HCT116 (cell line): ENCODE measurements at places on chromosomes 6 and 20.

DNA sequence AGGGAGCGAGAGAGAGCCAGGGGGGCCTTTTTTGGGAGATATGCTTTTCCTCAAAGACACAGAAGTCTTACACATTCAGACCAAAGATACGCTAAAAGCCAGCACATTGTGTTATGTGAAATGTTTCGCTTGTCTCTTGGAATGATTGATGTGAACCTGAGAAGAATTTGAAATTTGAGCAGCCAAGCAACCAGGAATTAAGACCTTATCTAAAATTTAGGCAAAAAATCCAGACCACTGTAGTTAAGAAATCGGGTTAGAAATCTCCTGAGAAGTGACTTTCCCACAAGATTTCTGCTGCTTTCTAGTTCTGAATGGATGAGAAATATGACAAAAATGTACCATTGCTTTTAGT is 223.2 kb upstream of the GMDS start:
- DNase-seq, result no peak

DNA sequence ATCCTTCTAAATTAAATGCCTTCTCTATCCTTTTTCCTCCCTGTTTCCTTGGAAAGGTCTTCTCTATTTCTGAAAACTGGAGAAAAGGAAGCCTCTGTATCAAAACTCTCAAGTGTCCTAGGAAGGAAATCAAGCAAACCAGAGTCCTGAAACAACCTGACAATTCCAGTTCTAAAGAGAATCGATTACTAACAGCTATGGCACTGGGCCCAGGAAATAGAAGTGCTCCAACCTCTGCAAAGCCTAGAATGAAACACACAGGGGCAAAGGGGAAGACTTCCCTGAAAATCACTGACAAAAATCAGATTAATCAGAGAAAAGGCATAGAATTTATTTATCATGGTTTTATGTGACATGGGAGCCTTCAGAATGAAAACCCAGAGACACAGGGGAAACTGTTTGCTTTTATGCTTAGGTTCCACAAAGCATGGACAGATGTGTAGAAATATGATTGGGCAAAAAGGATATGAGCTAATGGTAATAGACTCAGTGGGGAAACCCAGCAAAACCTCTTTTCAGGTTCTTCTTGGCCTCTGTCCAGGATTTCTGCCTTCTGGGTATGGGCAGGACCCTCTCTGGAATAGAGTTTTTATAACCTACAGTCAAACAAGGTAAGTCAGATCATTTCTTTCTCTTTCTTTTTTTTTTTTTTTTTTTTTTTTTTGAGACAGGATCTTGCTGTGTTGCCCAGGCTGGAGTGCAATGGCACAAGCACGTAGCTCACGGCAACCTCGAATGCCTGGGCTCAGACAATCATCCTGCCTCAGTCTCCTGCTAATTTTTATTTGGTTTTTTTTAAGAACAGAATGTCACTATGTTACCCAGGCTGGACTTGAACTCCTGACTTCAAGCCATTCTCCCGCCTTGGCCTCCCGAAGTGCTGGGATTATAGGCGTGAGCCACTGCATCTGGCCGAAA is 91.7 kb downstream of the CD24 start:
- no peak for DNase-seq

GRCh38 chr6:130322673-130323268 is 43.0 kb upstream of the TMEM200A start:
- peak; percentile 48 for DNase-seq

GRCh38 chr6:74222768-74223333 is 526.8 kb downstream of the CD109 start:
- no peak for DNase-seq

DNA sequence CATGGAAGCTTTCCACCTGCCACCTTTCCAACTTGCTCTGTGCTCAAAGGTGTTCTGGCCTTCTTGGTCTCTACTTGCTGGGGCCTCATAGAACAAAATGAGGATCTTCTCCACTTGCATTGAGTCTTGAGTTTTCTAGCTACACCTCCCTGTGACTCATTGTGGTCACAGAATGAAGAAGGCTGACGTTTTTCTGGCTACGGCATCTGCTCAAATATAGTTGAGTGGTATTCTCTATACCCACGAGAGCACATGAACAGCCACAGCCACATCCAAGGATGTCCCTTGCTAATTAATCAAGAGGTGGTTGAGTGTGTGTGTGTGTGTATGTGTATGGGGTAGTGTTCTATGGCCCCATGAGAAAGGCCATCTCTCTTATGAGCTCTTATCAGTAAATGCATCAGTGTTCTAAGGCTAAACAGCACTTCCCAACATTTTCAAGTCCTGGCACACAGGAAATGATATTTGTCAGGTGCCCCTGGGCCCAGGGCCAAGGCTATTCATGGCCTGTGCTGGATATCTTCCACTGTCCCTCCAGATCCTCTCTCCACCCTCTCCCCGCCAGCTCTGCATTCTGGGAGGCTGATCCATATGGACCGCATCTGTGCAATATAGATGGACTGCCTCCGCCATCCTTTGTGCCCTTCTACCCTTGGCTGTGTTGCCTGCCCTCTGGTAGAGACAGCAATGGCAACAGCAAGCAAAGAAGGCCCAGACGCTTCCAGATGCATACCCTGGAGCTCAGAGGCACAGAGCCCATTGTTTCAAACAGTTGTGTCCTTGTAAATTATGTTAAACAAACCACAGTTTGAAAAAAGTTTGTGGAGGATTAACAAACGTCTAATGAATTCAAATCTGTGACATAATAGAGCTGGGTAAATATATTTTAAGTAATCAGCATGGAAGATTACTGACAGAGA is 150.2 kb downstream of the LRFN2 start:
- no peak for DNase-seq

GRCh38 chr6:68572525-68572924 is 62.6 kb upstream of the ADGRB3 start:
- no peak for DNase-seq

GRCh38 chr20:53919886-53920285 is 150.5 kb downstream of the BCAS1 start:
- DNase-seq, result no peak

- no peak for DNase-seq
Measured at GRCh38 chr20:31924561-31924960, 27.3 kb downstream of the PDRG1 start.

GRCh38 chr20:10502098-10502526 is 67.0 kb downstream of the SLX4IP start:
- DNase-seq, result no peak

- DNase-seq, result no peak
Measured at GRCh38 chr6:10794239-10794638, 44.1 kb downstream of the MAK start.

DNA sequence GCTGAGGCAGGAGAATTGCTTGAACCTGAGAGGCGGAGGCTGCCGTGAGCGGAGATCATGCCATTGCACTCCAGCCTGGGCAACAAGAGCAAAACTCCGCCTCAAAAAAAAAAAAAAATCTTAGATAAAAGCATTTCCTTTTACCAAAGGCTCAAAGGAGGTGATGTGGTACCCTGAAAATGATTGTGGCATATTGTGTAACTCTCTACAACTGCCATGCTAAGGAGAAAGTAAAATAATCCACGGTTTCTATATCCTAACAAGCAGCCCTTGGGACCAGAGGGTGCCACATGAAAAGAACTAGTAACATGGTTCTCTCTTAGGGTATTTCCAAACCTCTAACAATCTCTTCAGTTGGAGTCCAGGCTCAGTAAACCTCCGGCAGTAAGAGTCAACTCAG is 38.8 kb upstream of the SLA2 start:
- no peak for DNase-seq

GRCh38 chr6:140073456-140073855 is 699.0 kb upstream of the CITED2 start:
- no peak for DNase-seq

- DNase-seq, result no peak
Measured at GRCh38 chr6:67875877-67876383, 759.2 kb upstream of the ADGRB3 start.

DNA sequence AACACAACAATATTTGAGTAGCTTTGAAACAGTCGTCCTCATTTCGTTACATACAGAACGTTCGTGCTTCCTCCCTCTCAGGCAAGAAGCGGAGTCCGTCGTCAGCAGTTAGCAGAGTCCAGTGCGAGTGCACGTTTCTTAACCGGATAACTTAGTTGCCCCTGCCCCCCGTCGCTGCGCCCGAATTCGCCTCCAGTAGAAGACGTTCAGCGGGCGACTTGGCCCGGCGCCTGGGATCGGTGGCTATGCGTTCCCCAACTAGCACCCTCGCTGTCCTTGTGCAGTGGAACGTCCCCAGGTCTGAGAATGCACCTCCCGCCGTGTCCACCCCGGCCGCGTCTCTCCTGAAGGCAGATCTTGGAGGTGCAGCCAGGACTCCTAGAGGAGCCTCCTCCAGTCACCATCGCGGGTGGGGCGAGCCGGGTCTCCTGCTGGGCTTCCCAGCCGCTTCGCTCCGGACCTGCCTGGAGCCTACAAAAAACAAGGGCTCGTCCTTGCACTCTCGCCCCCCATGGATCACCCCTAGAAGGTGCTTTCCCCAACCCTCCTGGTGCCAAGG is 910 bp upstream of the PCSK2 start:
- DNase-seq, result no peak

- no peak for DNase-seq
Measured at GRCh38 chr6:167580619-167580911, 246.1 kb upstream of the AFDN start.

GRCh38 chr6:159433550-159433949 is 259.5 kb downstream of the SOD2 start:
- no peak for DNase-seq

- no peak for DNase-seq
Measured at GRCh38 chr6:113668641-113669408, 188.3 kb upstream of the MARCKS start.

GRCh38 chr20:50931306-50932015 is at the start of gene ADNP:
ADNP (minus strand) TSS chr20:50931437; CDS start chr20:50903996, 27,441 bp downstream.
- peak; percentile 88 for DNase-seq

DNA sequence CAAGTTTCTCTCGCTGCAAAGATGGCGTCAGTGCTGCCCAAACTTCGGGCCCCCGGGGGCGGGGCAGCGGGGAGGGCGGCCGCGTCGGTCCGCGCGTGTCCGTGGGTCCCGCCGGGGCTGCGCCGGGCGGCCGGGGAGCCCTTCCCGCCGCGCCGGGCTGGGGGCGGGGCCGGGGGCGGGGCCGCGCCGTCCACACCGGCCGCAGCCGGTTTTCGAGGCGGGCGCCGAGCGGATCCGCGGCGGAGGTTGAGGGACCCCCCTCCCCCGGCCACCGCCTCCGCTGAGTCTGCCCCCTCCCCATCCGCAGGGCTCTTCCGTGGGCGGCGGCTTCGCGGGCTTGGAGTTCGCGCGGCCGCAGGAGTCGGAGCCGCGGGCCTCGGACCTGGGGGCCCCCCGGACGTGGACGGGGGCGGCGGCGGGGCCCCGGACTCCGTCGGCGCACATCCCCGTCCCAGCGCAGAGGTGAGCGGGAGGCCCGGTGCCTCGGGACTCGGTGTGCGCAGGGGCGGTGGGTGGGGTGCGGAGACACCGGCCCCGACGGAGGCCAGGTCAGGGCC is 572 bp downstream of the SLC2A4RG start:
- no peak for DNase-seq

DNA sequence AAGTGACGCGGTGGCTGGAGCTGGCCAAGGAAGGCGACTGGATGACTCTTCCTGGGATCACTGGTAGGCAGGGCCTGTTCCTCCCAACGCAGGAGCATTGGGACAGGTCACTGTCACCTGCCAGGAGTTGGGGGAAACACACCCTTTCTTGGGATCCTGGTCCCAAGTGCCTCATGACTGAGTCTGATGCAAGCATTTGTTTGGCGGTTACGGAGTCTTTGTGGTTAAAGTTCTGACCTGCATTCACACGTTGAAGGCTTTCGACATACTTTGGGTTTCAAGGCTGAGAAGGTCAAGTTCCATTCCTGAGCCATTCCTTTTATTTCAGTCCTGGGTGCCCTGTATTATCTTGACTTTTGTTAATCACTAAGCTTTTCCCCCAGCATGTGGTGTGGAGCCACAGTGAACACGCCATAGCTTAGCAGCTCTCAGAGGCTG is 6.0 kb downstream of the PNLDC1 start:
- no peak for DNase-seq

GRCh38 chr20:24877652-24878051 is 71.4 kb upstream of the CST7 start:
- no peak for DNase-seq

GRCh38 chr6:71383476-71383875 is 94.9 kb downstream of the OGFRL1 start:
- peak; percentile 12 for DNase-seq

GRCh38 chr6:117733341-117733740 is 58.1 kb downstream of the NUS1 start:
- no peak for DNase-seq

- no peak for DNase-seq
Measured at GRCh38 chr6:26240157-26241032, 124.6 kb upstream of the BTN3A2 start.

- no peak for DNase-seq
Measured at GRCh38 chr6:136039185-136039584, 187.7 kb downstream of the PDE7B start.

DNA sequence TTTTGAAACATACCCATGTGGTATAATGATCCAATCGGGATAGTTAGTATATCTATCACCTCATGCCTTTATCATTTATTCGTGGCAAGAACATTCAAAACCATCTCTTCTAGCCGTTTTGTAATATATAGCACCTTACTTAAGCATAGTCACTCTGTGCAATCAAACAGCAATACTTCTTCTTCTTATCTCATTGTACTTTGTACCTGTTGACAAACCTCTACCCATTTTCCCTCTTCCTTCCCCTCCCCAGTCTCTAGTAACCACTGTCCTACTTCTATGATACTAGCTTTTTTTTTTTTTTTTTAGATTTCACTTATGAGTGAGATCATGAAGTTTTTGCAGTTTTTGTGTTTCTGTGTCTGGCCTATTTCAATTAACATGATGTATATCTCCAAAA is 296.7 kb downstream of the EYS start:
- no peak for DNase-seq

DNA sequence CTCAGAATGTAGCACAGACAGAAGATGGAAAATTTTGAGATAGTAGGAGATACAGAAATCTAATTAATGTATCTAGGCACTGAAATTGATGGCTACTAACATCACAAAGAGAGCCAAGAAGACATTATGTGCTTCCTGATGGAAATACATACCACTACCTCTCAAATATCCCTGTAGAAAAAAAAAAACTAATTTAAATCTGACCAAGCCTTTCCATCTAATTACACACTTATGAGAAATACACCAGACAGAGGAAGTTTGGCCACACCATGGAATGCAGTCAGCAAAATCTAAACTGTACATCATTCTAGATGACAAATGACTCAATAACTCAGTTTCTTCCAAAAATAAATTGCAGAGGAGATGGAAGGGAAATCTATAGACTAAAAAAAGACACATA is 18.9 kb downstream of the VPS52 start:
- no peak for DNase-seq

- no peak for DNase-seq
Measured at GRCh38 chr6:145727817-145728388, 7.4 kb downstream of the EPM2A start.

GRCh38 chr6:77502981-77503380 is 39.7 kb upstream of the HTR1B start:
- no peak for DNase-seq

DNA sequence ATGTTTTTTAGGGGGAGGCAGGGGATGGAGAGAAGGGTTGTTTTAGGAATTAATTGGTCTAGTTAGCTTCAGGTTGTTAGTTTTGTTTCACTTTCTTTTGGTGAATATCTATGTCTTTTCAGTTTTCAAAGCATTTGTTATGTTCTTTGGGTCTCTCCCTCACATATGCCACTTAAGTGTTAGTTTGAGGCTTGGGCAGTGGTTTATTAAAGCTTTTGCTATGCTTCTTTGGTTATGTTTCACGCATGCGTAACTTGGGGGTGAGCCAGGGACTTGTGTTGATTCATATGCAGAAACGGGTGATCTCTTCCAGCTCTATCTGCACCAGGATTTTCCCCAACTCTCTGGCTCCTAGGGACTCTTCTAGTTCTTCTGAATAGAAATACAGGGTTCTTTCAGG is 11.4 kb upstream of the MMS22L start:
- no peak for DNase-seq

GRCh38 chr20:63568170-63568981 is 5.7 kb downstream of the HELZ2 start:
- no peak for DNase-seq
